ENCODE measurements at places on chromosomes 2 and 18.

DNA sequence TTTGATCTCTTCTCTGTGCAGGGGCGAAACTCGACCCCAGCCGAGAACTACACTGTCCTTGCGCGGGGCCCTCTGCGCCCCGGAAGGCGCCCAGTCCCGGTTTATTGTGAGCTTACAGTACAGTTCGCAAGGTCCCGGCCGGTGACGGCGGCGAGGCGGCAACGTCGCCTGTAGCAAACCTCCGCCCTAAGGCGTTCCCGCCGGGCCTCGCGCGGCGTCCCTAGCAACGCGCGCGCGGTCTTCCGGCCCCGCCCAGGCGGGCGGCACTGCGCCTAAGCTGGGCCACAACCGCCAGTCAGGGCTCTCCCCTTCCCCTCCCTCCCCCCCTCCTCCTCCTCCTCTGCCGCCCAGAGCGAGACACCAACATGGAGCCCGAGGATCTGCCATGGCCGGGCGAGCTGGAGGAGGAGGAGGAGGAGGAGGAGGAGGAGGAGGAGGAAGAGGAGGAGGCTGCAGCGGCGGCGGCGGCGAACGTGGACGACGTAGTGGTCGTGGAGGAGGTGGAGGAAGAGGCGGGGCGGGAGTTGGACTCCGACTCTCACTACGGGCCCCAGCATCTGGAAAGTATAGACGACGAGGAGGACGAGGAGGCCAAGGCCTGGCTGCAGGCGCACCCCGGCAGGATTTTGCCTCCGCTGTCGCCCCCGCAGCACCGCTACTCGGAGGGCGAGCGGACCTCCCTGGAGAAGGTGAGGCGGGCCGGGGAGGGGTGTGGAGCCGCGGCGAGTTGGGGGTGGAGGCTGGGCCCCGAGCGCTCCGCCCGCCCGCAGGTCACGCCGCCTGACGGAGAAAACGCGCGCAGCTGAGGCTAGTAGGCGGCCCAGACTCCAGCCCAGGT, at the start of gene ALMS1:
TSS of gene ALMS1 (plus strand) at position 333 of the 838 bp plus-strand sequence. CDS start at position 366, 33 bp downstream.
- peak within 1 kb of the TSS; percentile 73 for H3K4me3 ChIP-seq
- no peaks in the 10 kb centered on the region for H3K27me3 ChIP-seq
- H3K27ac ChIP-seq = peak within 1 kb of the TSS; percentile 92
- peak; percentile 86 for DNase-seq

- H3K27me3 ChIP-seq = no peaks in the 10 kb centered on the region
- no peak for DNase-seq
- no peaks in the 10 kb centered on the region for H3K4me1 ChIP-seq
- no peaks in the 10 kb centered on the region for H3K36me3 ChIP-seq
Measured at GRCh38 chr2:180761224-180761623, 219.2 kb upstream of the UBE2E3 start.

DNA sequence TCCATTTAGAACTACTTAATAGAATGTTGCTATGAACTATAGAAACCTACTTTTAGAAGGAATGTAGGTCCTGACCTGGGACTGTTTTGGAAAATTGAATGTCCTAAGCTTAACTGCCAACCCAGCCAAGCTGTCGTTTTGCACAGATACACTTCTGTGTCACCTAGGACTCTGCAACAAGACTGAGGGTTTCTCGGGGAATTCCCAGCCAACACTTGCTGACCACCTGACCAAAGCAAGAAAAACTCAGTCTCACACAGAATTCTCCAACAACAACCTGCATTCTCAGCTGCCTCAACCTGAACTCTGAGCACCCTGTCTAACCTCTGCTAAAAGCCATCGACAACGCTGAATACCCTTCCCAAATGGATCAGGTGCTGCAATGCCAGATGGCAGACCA, 128.2 kb downstream of the SS18 start:
- DNase-seq = no peak
- H3K27ac ChIP-seq = no peak overlapping the region
- H3K4me3 ChIP-seq = no peak overlapping the region
- no peaks in the 10 kb centered on the region for H3K36me3 ChIP-seq
- H3K4me1 ChIP-seq = no peaks in the 10 kb centered on the region

DNA sequence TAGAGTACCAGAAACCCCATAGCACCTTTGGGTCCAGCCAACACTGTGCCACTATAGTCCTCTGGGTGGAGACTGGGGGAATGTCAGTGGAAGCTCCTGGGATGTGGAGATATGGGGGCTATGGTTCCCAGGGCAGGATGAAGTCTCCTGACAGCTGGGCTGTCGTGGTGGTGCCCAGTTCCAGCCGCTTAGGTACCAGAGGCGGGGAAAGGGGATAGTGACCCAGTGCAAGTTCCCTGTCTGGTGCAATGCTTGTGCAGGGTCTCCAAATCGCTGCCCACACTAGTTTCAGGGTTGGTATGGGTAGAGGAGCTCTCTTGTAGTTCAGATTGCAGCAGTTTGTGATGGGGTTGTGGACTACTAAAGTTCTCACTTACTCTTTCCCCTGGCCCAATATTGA, 97.9 kb downstream of the ANKRD12 start:
- H3K4me1 ChIP-seq = no peaks in the 10 kb centered on the region
- H3K27ac ChIP-seq = no peak overlapping the region
- DNase-seq = no peak
- H3K27me3 ChIP-seq = no peaks in the 10 kb centered on the region
- no peak overlapping the region for H3K4me3 ChIP-seq

GRCh38 chr2:108637304-108637669, 82.0 kb upstream of the RANBP2 start:
- H3K36me3 ChIP-seq = no peaks in the 10 kb centered on the region
- DNase-seq = no peak
- H3K4me3 ChIP-seq = no peak overlapping the region
- H3K27me3 ChIP-seq = no peaks in the 10 kb centered on the region

DNA sequence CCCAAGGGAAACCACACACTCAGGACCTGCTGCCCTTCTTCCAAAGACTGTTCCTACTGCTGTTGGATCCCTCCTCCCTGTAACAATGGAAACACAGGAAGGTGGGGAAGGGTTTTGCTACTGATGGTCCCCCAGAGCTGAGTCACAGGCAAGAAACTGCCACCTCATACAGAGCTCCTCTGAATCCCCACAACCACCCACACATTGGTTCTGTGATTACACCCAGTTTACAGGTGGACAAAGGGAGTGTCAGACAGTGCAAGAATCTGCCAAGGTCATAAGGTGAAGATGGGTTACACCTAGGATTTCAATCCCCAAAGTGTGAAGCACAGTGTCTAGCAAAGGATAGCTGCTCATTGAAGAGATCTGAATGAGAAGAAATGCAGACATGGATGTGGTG, 141.7 kb upstream of the LMAN1 start:
- H3K36me3 ChIP-seq = no peaks in the 10 kb centered on the region
- no peak overlapping the region for H3K4me3 ChIP-seq
- DNase-seq = no peak
- no peaks in the 10 kb centered on the region for H3K27me3 ChIP-seq
- peak overlapping the region; percentile 55 for H3K27ac ChIP-seq

DNA sequence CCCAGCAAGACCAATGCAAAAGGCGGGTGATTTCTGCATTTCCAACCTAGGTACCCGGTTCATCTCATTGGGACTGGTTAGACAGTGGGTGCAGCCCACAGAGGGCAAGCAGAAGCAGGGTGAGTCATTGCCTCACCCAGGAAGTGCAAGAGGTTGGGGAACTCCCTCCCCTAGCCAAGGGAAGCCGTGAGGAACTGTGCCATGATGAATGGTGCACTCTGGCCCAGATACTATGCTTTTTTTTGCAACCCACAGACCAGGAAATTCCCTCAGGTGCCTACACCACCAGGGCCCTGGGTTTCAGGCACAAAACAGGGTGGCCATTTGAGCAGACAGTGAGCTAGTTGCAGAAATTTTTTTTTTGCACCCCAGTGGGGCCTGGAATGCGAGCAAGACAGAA, 662.6 kb upstream of the ACVR2A start:
- no peaks in the 10 kb centered on the region for H3K36me3 ChIP-seq
- H3K27me3 ChIP-seq = no peaks in the 10 kb centered on the region
- H3K27ac ChIP-seq = no peak overlapping the region
- no peak for DNase-seq
- no peaks in the 10 kb centered on the region for H3K4me1 ChIP-seq

Measured in uterus (tissue), 4 donors.